ENCODE measurements at places on chromosomes 6 and 20.

GRCh38 chr20:53253668-53254067, 281.5 kb downstream of the TSHZ2 start:
- DNase-seq, result no peak

- no peak for DNase-seq
Measured at GRCh38 chr6:130851026-130851425, 23.8 kb downstream of the SMLR1 start.

- no peak for DNase-seq
Measured at GRCh38 chr20:44884907-44885391, 556 bp upstream of the YWHAB start.

DNA sequence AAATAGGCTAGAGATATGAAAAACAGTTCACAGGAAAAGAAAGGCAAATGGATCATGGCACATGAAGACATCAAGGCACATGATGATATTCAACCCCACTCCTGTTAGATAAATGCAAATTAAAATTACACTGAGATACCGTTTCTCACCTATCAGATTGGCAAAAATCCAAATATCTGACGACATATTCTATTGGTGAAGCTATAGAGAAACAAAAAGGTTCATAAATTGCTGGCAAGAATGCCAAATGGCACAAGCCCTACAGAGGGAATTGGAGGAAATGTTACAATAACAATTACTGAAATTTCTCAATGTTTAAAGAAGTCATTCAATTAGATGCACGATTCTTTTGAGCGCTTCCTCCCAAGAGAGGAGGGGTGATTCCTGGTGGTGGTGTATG, 45.3 kb upstream of the DSN1 start:
- DNase-seq, result no peak

All from NCI-H226 (cell line).